Activated CD8-positive, alpha-beta memory T cell treated with anti-CD3 and anti-CD28 coated beads, Interleukin-2, amount 50 U/mL, for 4 hours (primary cell): ENCODE measurements at places on chromosomes 2 and 18.

GRCh38 chr2:33326100-33326499 lies 150.3 kb upstream of the RASGRP3 start:
- no peak for DNase-seq

- DNase-seq = no peak
Measured at GRCh38 chr2:16215902-16216557, 275.7 kb downstream of the MYCN start.

GRCh38 chr2:234267534-234267933 lies 217.0 kb downstream of the SPP2 start:
- DNase-seq = no peak

- no peak for DNase-seq
Measured at GRCh38 chr18:27956001-27956640, 220.8 kb downstream of the CDH2 start.

DNA sequence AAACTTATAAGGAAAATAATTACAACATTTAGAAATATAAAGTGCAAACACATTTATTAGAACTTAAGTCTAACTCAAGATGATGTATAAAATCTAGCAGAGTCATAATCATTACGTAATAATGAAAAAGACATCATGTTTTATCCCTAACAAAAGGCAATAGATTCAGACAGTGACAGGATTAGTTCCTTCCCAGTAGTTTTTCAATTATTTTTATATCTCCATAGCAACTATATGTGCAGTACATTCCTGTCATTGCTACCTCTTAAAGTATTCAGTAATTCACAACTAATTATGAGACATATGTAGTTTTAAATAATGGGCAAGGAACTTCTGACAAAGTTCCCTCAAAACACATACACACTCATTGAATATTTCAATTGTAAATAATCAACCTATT lies 687.9 kb downstream of the CCDC85A start:
- no peak for DNase-seq

- DNase-seq = no peak
Measured at GRCh38 chr2:71781695-71782228, 328.4 kb downstream of the DYSF start.

DNA sequence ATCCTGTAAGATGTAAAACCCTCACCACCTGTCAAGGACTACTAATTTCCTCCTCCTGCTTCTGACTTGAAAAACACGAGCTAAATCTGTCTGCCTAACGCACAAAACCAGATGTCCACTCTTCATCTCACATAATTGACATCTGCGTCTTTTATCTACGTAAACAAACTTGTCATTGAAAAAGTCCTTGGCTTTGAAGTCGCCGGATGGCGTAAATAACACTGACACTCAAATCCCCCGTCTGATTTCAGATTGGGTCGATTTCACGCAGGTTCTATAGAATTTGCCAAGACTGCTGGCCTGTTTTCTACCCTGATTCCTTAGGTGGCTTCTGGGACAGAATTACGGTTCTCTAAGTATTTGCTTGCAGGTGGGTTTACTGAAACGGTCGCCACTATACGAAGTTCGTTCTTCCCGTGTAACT lies 539 bp upstream of the MOB4 start:
- no peak for DNase-seq

- DNase-seq = no peak
Measured at GRCh38 chr2:11683476-11683875, 13.5 kb upstream of the NTSR2 start.

DNA sequence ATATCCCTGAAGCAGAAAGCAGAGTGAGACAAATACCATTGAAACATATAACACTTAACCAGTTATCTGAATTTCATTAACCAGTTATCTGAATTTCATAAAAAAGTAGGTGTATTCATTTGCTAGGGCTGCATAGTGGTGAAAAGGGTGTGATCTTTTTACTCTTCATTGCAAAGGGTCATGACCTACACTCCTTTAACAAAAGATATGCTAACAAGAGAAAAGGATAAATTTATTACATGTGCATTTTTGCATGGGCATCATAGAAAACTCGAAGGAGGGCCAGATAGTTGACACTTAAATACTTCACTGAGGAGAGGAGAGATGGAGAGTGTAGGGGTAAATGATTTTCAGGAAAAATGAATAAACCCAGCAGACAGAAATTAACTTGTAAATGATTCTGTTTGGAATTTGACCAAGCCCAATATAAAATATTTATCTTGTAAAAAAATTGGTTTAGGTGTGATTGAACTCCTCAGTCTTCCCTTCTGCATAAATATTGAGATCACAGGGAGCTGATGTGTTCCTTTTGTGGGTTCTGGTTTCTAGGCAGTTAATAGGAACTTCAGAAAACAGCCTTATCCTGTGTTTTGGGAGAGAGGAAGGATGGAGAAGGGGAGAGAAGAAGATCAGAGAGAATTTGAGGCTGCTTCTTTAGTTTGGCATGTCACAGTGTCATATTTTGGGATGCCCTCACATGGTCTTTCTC lies 372.5 kb upstream of the SYT4 start:
- no peak for DNase-seq

- DNase-seq = no peak
Measured at GRCh38 chr2:23327416-23327815, 57.6 kb upstream of the KLHL29 start.

DNA sequence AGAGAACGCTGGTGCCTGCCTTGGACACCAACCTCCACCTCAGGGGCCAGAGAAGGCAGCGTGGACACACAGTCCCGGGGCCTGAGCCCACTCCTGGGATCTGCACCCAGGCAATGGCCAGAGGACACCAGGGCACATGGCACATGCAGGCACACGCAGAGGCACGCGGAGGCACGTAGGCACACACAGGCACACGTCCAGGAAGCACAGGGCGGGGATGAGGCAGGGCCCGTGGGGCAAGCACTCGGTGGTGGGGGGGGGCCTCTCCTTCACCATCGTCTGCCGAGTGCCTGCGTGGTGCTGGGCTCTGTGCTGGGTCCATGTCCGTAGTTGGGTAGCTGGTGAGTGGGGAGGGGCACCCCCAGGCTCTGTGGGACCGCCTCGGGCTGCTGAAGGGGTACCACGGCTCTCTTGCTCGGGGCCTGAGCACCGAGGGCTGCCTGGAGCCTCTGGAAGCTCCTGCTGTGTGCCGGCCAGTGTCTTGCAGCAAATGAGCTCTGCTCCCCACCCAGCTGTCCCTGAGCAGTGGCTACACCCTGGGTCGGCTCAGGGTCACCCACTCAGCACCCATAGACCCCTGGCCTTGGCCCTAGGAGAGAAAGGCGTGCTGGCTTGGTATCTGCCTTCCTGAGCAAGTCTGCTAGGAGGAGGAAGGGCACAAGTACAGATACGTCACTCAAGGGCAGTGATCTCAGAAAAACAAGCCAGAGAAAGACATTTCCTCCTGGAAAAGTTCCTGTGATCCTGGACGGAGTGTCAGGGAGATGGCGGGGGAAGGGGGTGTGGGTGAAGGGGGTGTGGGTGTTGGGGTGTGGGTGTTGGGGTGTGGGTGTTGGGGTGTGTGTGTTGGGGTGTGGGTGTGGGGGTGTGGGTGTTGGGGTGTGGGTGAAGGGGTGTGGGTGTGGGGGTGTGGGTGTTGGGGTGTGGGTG lies 26.4 kb downstream of the RTP5 start:
- no peak for DNase-seq

DNA sequence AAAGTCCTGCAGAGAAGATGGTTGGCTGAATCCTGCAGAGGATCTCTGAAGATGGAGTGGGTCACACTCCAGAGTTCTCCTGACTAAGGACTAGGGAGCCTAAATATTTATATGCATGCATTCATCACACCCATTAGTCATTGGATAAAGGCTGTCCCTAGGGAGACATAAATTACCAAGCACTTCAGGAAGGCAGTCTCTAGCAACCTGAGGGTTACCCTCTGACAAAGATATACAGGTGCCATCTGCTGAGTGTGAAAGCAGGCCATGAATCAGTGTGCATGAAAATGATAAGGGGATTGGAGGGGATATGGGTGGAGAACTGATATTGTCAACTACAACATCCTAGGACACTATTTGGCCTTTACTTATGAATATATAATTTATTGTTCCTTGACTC lies 294.8 kb upstream of the DDX18 start:
- no peak for DNase-seq

DNA sequence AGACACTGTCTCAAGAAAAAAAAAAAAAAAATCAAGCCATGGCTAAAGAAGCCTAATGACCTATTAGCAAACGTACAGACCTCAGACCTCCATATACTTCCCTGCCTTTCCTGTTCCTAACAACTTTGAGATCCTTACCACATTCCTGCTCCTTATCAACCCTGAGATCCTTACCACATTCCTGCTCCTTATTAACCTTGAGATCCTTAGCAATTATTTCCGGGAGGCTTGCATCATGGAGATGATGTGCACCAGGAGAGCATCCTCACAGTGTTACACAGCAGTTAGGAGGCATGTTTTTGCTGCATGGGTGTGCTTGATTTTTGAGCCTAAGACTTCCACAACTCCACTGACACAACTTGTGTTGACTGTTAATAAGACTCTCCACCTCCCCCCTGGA lies 54.6 kb upstream of the RASGRP3 start:
- DNase-seq = no peak

GRCh38 chr18:57771626-57772025 lies 31.5 kb downstream of the ATP8B1 start:
- no peak for DNase-seq

GRCh38 chr2:78418021-78418420 lies 607.5 kb upstream of the REG3G start:
- DNase-seq = no peak

GRCh38 chr18:43159086-43159770 lies 43.7 kb upstream of the RIT2 start:
- DNase-seq = no peak

DNA sequence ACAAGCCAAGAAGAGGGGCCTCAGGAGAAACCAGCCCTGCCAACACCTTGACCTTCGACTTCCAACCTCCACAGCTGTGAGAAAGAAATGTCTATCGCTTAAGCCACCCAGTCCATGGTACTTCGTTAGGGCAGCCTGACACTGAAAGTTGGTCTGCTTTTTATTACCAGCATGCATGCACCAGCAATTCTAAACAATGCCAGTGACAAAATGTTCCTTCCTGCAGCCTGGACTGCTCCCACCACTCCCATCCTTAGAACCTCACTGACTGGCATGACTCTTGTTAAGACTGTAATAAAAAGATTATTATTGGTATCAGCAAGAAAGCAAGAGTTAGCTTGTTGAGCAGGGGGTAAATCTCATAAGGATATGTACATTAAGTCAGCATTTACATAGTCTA lies 33.6 kb downstream of the TMEM177 start:
- DNase-seq = no peak

DNA sequence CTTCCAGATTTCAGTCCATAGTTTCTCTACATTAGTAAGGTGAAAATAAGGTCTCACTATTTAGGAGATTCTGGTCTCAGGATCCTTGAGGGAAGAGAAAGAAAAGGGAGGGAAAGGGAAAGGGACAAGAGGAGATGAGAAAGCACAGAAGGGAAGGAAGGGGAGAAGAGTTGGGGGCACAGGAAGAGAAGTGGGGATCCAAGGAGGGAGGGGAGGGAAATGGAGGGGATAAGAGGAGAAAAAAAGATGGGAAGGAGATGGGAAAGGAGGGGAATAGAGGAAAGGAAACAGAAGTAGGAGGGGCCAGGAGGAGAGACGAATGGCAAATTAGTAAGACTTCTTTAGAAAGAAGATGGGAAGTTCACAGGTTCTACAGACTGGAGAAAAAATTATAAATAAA lies 39.2 kb upstream of the SPTBN1 start:
- no peak for DNase-seq

DNA sequence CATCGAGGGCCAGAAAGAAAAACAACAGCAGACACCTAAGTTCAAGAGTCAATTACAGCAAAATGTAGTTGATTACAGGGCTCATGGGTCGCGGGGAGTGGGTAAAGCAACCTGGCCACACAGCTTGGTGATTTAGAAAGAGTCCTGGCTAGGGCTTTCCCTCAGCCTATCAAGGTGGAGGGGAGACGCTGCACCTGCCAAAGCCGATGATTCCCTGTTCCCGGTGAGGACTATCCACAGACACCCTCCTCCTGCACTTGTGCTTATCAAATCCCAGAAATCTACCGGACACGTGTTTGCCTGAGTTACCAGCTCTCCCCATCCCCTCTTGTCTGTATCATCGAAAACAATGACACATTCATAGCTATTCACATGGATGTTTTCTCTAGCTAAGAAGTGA lies 7.0 kb upstream of the SOX11 start:
- no peak for DNase-seq

DNA sequence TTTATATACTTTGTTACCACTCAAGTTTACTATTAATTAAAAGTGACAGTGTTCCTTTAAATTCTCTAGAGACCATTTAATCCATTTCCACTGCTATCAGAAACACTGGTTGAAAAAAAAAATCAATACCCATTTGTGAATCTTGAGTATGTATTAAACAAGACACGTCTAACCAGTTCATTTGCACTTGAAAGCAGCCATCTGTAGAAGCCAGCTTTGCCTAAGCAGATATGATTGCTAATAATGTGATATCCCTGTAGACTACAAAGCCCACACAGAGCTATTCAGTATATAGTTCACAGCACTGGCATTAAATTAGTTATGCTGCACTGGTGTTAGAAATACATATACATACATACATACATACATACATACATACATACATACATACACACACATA lies 111.8 kb upstream of the SP3 start:
- no peak for DNase-seq

GRCh38 chr2:47239119-47239969 lies 84.2 kb upstream of the STPG4 start:
- no peak for DNase-seq

DNA sequence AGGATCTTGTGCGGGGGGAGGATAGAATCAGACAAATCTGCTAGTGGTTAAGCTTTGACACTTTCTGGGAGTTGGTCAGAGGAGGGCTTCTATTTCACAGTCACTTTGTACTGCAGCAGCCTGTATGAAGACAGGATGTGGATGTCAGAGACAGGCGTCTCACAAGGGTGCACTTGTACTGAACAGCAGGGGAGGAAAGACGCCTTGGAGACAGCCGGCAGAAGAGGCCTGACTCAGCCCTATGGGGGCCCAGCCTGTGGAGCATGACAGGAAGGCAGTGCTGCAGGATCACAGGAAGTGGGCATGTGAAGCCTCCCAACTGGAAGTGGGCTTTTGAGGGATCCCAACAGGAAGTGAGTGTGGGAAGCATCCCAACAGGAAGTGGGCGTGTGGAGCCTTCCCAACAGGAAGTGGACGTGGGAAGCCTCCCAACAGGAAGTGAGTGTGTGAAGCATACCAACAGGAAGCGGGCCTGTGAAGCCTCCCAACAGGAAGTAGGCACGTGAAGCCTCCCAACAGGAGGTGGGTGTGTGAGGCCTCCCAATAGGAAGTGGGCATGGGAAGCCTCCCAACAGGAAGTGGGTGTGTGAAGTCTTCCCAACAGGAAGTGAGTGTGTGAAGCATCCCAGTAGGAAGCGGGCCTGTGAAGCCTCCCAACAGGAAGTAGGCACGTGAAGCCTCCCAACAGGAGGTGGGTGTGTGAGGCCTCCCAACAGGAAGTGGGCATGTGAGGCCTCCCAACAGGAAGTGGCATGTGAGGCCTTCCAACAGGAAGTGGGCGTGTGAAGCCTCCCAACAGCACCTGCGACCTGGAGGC lies 212.3 kb downstream of the SNTG2 start:
- DNase-seq = no peak

DNA sequence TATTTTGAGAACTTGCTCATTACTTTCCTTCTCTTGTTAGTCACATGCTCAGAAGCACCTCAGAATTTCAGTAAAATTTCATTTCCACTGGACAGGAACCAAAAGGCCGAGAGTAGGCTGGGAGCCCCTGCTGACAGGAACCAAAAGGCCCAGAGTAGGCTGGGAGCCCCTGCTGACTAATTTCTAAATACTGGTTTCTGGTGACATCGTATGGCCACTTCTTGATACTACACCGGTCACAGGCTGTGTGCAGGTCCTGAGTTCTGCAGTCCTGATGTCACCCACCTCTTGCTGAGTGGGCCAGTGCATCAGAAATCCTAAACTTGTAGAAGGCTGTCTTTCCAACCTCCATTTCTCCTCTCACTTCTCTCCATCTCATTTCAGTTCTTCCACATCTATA lies 17.7 kb upstream of the EN1 start:
- DNase-seq = no peak
